ENCODE measurements at places on chromosomes 3 and 15.

GRCh38 chr3:182179631-182180030 is 467.9 kb downstream of the SOX2 start:
- DNase-seq, result peak; percentile 68

- no peak for DNase-seq
Measured at GRCh38 chr3:110526777-110527727, 544.6 kb upstream of the NECTIN3 start.

- DNase-seq, result no peak
Measured at GRCh38 chr15:101378879-101379278, 83.8 kb upstream of the SNRPA1 start.

GRCh38 chr3:38111201-38111600 is 25.7 kb downstream of the ACAA1 start:
- DNase-seq, result no peak

GRCh38 chr3:65478551-65479500 is 559.9 kb downstream of the MAGI1 start:
- DNase-seq, result no peak

DNA sequence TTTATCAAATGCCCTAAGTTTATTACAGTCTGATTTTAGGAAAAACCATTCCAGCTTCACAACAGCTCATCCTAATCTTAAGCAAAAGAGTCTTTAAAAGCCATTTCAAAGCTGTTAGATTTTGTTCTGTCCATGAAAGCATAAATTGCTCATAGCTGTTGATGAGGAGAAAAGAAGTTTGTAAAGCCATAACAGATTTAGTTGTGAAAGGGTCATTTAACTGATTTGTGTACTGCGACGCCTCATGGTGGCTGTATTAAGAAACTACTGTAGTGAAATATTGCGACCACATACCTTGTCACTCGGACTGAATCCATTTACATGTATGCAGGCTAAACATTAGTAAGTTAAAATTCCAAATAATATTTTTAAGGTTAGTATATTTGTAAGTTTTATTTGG is 20.9 kb downstream of the BBX start:
- DNase-seq, result no peak

GRCh38 chr15:51286816-51287215 is 51.6 kb downstream of the CYP19A1 start:
- no peak for DNase-seq
